Activated CD4-positive, alpha-beta T cell treated with anti-CD3 and anti-CD28 coated beads, Interleukin-2, amount 50 U/mL, for 48 hours (primary cell): ENCODE measurements at places on chromosomes 2 and 18.

- peak; percentile 22 for DNase-seq
Observed at GRCh38 chr2:36294316-36294721, 61.3 kb upstream of the CRIM1 start.

DNA sequence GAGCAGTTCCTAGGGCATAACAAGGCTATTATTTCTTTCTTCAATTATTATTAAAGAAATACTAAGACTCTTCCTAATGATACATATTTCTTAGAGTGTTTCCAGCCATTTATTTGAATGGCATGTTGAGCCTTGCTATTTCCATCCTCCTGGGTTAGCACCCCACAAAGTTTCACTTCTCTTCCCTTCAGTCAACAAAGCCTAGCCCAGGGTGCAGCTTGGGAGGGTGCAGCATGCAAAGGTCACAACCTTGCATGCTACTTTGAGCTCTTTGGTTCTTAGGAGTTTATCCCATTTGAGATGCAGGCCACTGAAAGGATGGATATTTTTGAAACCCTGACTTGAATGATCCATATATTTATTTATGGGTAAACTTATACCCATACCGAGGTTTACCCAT is 454.4 kb upstream of the MEIS1 start:
- no peak for DNase-seq

- peak; percentile 98 for DNase-seq
Observed at GRCh38 chr2:210171309-210172218, at the start of gene KANSL1L. Gene KANSL1L (minus strand): TSS chr2:210171409. CDS start chr2:210154582, 16,827 bp downstream.

DNA sequence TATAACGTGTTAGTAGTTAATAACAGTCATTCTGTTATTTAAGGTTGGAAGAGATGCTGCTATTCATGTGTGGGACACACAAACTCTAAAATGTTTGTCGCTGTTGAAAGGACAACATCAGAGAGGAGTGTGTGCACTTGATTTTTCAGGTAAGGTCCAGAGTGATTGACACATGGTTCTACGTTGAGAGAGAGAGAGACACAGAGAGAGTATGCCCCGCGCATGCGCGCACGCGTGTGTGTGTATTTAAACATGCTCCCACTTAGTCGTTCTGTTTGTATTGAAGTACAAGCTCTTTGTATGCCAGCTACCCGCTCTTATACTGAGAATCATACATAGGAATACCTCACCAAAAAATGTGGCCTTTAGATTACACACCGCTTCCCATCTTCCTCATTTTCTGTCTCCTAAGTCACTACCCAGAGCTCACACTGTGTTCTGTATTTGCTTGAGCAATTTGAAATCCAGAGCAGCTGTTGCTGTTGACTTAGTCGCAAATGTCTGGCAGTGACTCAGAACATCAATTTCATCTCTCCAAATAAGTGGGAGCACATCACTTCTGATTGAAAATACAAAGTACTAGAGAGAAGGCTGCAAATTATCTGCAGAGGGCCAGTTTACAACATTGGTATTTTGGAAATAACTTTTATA is 148.1 kb downstream of the EML6 start:
- no peak for DNase-seq

DNA sequence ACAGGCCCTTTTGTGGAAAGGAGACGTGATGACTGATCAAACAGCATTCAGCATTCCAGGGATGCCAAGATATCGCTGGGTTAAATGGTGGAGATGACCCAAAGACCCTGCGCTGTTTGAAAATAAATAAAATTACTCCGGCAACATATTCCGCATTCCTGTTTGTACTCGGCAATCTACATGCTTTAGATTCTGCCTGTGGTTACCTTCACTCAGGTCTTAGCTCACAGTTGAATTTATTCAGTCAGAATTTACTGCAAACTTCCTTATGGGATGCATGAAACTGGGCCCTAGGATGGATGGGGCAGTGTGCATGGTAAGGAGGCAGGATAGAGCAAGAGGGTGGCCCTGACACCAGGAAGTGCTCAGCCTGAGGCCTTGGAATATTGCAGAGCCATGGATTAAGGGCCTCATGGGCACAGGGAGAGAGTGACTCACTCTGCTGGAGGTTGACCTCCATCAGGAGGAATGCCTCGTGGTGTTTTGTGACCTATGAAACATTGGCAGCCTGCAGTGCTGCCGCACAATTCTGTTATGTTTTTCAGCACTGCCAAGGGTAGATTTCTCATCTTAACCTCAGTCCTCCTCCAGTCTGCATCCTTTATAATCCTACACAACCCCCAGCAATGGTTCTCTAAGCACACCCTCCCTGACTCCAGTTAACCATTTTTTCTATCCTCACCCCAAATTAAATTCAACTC is 321.4 kb downstream of the IRS1 start:
- DNase-seq = no peak

- DNase-seq = no peak
Observed at GRCh38 chr18:12694032-12694431, 8.5 kb downstream of the CEP76 start.

- DNase-seq = no peak
Observed at GRCh38 chr2:15385184-15385583, 175.9 kb downstream of the NBAS start.

- no peak for DNase-seq
Observed at GRCh38 chr2:241087420-241088268, 14.4 kb downstream of the MTERF4 start.

- no peak for DNase-seq
Observed at GRCh38 chr2:237865623-237866041, 6.2 kb downstream of the RAMP1 start.

DNA sequence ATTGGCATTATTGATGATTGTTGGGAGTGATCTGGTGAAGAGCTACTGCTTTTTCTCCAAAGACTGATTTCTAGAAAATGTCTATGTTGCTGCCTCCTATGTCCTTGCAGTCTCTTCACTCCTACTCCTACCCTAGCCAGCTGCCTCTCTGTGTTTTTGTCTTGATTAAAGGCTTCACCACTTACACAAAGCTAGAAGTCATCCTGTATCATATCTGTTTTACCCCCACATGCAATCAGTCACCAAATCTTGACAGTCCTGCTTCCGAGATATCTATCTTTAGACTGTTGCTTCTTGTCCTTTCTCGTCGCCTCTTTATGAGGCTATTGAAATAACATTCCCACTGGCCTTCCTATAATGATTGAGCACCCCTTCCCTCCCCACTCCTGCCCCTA is 84.5 kb upstream of the ITGA4 start:
- DNase-seq = no peak

DNA sequence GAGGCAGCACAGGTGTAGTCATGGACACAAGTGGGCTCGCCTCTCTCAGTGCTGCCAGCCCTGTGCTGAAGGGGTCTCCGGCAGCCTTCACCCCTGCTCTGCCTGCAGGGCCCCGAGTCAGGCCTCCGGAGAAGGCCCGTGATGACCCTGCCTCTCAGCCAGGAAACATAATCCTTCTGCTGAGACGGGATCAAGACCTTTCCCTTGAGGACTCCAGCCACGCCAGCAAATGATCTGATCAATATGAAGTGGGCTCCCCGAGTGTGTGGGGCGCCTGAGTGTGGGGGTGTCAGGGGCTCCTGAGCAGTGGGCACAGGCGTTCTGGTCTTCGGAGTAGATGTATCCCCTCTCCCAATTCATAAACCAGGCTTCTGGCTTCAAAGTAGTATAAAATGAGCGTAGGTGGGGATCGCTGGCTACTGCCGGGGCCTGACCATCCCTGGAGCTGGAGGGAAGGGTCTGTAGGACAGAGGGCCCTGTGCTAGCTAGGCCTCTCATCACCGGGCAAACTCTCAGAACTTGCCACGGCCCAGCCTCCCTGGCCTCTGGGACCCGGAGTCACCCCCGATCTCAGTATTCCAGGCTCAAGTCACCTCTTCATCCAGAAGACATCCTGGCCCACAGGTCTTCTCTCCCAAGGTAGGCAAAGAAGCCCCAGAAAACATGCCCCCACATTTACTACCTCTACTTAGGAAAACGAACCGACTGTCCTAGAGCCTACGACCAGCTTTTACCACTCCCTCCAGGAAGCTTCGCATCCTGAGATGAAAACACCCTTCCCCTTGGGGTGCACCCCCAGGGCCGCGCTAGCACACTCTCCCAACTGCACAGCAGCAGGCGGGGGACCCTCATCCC is 33.6 kb downstream of the CRACDL start:
- DNase-seq = no peak

GRCh38 chr2:216908300-216908699 is 48.4 kb upstream of the TNP1 start:
- DNase-seq = no peak

- DNase-seq = no peak
Observed at GRCh38 chr2:3778851-3779495, 75.6 kb downstream of the DCDC2C start.

DNA sequence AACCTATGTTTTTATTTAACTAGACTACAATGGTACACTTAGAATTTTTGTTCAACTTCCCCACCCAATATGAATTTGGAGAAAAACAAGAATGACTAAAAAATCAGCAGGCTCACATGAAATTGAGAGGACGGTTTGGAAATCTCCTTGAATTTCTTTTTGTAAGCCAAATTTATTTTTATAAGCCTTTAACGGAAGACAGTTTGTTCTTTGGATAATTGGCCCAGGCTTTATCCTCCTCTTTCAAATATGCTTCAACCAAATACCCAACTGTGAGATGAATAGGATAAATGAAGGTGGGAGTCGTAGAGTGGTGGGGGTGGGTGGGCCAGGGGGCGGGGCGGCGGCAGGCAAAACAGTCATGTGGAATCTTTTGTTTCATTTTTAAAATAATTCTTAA is 60.6 kb downstream of the FMNL2 start:
- no peak for DNase-seq

DNA sequence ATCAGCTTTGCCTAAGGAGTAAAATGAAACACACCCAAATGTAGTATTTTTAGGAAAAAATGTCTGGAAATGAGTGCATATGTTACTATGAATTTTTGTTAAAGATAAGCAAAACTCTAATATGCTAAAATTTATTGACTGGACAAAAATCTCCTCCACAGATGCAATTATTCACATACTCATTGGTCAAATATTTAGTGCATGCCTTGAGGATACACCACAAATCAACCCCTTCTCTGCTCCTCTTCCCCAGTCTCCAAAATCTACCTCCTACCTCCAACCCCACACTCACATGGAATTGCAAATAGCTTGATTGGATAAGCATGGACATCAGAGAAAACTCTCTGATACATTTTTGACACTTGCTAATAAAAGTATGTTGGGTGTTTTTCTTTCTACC is 95.6 kb upstream of the CDC42EP3 start:
- no peak for DNase-seq

- no peak for DNase-seq
Observed at GRCh38 chr2:187422282-187422681, 25.8 kb downstream of the CALCRL start.

DNA sequence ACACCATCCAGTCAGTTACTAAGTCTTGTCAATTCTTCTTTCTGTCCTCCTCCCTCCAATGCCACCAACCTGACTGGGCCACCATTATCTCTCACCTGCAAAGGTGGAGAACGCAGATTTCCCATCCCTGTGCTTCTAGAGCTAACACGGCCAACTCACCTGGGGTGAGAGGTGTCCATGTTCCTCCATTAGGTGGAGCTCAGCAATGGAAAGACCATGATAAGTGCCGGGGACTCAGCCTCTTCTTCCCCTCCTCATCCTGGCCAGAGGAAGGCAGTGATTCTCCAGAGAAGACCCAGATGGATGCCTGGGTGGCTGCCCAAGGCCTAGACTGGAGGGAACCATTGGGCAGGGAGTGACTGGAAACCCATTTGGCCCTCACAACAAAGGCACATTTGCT is 48.1 kb upstream of the SLC1A4 start:
- DNase-seq = no peak

- no peak for DNase-seq
Observed at GRCh38 chr2:120396013-120396860, 50.3 kb downstream of the INHBB start.

- no peak for DNase-seq
Observed at GRCh38 chr18:62807396-62807795, 92.1 kb downstream of the PHLPP1 start.

GRCh38 chr18:58010265-58010664 is 33.8 kb upstream of the NEDD4L start:
- no peak for DNase-seq
